ENCODE measurements at places on chromosomes 1 and 21.
A peak's percentile ranks its signal among the peaks of the same experiment; 100 is the strongest.

GRCh38 chr1:59061876-59062275 lies 235.0 kb upstream of the FGGY start:
- peak; percentile 88 for DNase-seq

DNA sequence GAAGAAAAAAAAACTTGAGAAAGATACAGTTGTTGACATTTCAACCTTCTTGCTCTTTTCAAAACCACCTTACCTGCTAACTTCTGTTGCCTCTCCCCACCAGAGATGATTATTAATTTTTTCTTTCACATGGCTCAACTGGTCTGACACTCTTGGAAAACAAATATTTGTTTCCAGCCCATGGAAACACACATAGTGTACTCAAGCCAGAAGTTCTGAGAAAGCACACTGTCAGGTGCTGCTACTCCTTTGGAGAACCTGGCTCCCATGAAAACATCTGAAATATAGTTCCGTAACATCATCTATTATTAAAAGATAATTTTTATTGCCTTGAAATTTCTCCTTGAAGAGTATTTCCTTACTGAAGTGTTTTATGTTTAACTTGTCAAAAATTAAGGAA lies 145.0 kb upstream of the C1orf105 start:
- no peak for DNase-seq

- DNase-seq: no peak
These were observed 122.0 kb downstream of the PEX14 start for GRCh38 chr1:10596780-10597179.

- DNase-seq: peak; percentile 26
These were observed 116.3 kb upstream of the CACYBP start for GRCh38 chr1:174883409-174883808.

GRCh38 chr1:33257772-33258712 lies 1.8 kb downstream of the ZNF362 start:
- no peak for DNase-seq

DNA sequence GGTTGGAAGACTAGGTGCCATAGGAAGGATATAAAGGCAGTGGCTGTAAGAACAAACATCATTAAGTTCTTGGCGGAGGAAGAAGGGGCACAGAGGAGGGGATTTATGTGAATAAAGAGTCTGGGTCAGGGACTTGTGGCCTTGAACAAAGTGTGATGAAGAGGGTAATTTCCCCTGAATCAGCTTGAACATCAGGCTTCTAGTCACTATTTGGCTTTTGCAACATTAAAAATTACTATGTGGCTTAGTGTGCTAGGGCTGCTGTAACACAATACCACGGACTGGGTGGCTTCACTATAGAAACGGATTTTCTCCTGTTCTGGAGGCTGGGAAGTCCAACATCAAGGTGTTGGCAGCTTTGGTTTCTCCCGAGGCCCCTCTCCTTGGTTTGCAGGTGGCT lies 70.5 kb upstream of the CNIH3 start:
- DNase-seq: no peak

GRCh38 chr1:34361781-34362357 lies 185.2 kb downstream of the C1orf94 start:
- no peak for DNase-seq

GRCh38 chr1:7578206-7578605 lies 192.9 kb upstream of the VAMP3 start:
- DNase-seq: no peak

DNA sequence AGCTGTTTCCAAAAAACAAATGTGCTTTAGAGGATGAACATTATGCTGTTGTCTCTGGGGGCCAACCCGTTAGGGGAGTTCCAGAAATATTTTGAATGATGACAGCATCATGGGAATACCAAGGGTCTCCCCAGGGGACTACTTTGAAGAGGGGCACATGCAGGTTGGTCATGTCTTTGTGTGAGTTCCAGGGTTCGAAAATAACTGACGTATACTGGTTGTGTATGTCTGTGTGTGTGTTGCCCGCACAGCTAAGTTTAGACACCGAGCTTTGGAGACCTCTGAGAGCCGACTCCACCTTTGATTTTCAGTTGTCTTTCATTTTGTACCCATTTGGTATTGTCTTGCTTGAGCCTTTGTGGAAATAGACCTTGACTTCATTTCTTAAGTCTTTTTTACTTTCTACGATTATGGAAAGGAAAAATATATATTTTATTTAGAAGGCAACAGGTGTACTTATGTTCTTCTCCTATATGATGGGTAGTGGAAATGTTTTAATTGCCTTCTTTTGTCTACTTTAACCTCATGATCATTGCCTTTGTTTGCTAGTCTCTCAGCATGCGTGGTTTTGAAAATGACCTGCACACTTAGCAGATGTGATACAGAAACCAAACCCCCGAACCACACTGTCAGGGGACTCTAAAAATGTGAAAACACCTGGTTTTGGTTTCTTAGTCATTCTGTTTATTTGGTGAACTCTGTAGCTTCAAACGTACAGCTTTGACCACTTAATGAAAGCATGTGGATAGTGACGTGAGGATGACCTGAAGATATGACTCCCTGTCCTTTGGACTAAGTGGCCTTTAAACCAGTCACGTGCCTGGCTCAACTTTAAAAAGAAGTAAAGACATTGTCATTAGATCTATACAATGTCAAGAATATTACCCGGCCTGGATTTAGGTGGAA lies 56.5 kb downstream of the GALNT2 start:
- peak; percentile 36 for DNase-seq

GRCh38 chr1:206636671-206637070 lies 1.3 kb downstream of the DYRK3 start:
- no peak for DNase-seq

- peak; percentile 81 for DNase-seq
These were observed 23.3 kb downstream of the NGF start for GRCh38 chr1:115314765-115315164.

GRCh38 chr1:39488012-39488545 lies 3.4 kb upstream of the BMP8A start:
- no peak for DNase-seq

GRCh38 chr1:166490437-166490991 lies 323.7 kb upstream of the FAM78B start:
- DNase-seq: no peak

GRCh38 chr21:38802050-38803026 lies 3.4 kb upstream of the ETS2 start:
- no peak for DNase-seq

DNA sequence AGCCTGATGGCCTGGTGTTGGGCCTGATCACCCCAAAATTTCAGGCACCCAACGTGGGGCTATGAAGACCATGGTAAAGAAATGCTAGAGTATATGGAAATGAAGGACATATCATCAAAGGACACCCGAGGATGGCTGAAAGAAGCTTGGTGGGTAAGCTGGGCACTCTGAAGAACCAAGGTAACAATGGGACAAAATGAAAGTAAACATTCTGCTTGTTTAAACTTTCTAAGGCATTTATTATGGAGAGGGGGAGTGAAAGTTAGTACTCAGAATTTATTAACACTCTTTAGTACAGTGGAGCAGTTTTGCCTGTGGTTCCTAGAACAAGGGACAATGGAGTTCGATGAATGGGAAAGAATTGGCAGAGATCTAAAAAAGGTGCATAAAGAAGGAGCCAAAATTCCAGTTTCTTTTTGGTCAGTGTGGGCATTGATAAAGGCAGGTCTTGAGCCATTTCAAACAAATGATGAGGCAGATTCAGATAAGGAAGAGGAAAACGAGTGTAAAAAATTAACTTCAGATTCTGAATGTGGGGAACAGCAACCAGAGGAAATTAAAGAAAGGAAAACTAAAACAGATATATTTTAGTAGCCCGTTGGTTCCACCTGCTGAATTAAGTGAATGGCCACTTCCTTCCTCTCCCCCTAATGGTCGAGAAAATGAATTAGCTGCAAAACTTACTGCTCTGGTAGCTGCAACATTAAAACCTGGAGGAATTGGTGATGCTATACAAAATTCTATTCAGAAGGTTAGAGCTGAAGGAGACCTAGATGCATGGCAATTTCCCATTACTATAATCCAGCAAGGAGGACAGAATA lies 8.4 kb upstream of the PM20D1 start:
- no peak for DNase-seq

GRCh38 chr1:65658122-65658521 lies 134.6 kb upstream of the PDE4B start:
- peak; percentile 31 for DNase-seq

DNA sequence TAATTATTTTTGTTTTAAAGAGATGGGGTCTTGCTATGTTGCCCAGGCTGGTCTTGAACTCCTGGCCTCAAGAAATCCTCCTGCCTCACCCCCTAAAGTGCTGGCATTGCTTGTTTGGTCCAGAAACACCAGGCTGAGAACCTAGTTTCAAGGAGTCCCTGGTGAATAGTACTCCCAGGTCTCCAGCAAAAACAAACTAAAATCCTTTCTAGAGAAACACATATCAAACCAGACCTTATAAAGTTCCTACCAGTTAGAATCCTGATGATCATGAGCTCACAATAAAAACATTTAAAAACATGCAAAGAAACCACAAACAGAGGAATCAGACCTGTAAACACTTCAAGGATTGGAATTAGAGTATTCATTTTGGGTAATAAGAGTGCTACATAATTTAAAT lies 34.4 kb upstream of the PADI1 start:
- peak; percentile 79 for DNase-seq

DNA sequence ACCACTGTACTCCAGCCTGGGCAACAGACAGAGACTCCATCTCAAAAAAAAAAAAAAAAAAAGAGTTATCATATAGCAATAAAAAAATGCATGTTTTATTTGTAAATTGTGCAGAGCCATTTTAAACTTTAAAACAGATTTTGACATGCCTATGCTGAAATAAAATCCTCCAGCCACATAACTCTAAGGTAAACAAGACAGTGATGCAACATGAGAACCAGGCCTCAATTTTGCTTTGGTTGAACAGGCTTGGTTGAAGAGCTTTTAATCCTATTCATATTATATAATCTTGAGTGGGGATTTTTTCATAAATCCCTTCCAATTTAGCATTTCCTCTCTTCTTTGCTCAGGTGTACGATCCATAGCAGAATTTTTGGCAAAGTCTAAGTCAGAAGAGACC lies 26.1 kb downstream of the ARMH1 start:
- DNase-seq: no peak

DNA sequence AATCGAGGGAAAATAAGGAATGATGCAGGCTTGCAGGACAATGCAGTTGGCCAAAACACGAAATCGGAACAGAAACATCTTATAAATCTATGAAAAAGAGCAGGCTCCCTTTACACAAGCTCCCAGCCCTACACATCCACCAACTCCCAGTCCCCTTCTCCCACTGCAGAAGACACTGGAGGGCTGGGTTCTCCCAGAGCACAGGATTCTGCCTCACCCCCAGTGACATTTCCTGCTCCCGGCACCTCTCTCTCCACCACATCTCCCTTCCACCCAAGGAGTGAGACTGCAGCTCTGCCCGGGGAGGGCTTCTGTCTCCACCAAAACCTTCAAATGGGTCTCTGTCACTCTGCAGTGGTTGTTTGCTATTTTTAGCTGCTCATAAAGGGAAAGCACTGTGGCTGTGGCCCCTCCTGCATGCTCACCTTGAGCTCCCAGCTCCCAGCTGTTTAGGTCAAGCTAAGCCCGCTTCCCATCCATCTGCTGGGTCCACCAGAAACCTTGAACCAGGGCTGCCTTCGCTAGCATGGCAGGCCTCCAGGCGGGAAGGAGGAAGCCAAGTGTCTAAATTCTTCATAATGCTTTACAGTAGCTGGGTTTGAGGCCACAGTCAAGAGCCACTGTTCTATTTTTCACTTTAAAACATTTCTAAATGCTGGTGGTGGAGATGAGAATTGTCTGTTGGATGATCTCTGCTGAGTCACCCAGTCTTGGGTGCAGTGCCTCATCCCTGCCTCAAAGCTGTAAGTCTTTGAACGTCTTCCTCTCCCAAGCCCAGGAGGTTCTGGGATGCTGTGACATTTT lies 3.3 kb upstream of the C2CD2 start:
- peak; percentile 81 for DNase-seq

DNA sequence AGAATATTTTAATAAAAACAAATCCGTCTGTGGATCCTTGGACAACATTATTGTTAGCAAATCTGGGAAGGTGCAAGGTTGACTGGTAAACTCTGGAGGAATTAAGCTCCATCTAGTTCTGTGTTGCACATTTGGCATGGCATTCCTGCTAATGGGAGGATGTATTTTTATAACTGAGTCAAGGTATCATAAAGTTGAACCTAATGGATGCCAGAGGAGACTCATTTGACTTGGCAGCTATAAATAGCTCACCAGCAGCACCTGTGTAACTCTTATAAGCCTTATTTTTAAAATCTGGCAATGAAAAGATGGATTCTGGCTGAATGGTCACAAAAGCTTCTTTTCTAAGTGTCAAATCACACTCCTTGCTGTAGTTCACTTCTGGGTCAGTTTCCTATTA lies 118.5 kb upstream of the ADAMTS5 start:
- DNase-seq: no peak

- no peak for DNase-seq
These were observed 79.7 kb upstream of the RUNX3 start for GRCh38 chr1:25009671-25010262.

GRCh38 chr1:118773656-118774055 lies 214.5 kb downstream of the TBX15 start:
- DNase-seq: peak; percentile 32

DNA sequence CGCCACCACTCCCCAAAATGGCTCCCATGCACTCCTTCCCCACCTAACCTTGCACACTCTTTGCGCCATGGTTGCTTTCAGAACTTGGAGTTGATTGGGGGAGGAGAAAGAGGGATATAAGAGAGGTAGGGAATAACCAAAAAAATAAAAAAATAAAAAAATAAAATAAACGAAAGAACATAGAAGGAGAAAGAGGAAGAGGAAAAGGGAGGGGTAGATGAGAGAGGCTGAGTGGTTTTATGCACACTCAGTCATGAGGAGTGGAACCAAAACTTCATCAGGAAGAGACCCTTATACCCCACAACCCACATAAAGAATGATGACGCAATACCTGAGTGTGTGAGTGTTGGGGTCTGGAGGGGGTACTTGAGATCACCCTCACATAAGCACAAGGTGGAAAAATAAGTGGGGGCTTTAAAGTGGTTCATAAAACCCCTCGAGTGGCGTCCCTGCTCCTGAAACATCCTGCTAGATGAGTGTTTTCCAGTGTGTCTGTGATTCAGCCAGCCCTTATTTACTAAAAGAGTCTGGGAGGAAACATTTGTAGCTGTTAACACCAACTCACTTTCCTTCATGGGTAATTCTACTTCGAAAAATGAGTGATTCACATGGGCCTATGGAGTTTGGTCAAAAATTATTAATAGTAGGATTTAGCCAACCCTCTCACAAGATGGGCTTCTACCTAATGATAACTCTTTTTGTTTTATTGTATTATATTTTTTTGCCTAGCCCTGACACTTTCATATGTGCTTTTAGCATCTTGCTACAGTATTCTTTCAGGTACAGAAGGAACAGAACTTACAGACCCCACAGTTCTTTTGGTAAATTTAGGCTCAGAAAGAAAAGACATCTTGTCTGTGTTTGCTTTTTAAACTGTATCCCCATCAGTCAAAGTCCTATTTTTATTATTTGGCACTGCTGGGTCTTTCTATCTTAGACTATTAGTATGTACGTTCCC lies 5.2 kb downstream of the SLAMF1 start:
- no peak for DNase-seq

GRCh38 chr1:244209955-244210354 lies 158.9 kb downstream of the ZBTB18 start:
- no peak for DNase-seq

GRCh38 chr1:202143768-202144401 lies 652 bp downstream of the ARL8A start:
- DNase-seq: peak; percentile 28
